Naive thymus-derived CD8-positive, alpha-beta T cell (primary cell): ENCODE measurements at places on chromosomes 2 and 18. TPM values are rescaled to one million over a fixed set of nuclear protein-coding genes. Genes with fewer than 3 reads are reported as not detected.

The SPEG gene
- total RNA-seq = 20.3 TPM

DNA sequence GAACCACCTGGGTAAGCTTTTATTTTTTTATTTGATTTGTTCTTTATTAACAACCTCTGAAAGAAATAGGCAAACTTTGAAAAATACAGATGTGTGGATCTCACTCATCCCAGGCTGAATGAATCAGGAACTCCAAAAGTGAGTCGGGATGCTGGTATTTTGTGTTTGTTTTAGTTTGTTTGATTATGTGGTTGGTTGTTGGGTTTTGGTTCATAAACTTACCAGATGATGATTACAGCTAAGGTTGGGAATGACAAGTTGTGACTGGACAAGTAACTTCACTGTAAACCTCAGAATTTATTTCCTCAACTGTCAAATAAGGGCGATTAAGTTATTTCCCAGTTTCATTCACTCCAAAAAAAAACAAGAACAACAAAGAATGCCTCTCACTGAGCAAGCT lies 80.5 kb upstream of the KIF5C start:
- peaks cover 6% of the 10 kb centered on the region for H3K4me1 ChIP-seq
- H3K4me3 ChIP-seq = no peak overlapping the region
- no peak overlapping the region for H3K27ac ChIP-seq
- DNase-seq = no peak
- H3K27me3 ChIP-seq = no peaks in the 10 kb centered on the region

The OR6B2 gene
- not detected for total RNA-seq

GRCh38 chr2:43377327-43377726 lies 150.9 kb upstream of the ZFP36L2 start:
- no peak overlapping the region for H3K4me3 ChIP-seq
- H3K36me3 ChIP-seq = peaks cover 55% of the 10 kb centered on the region
- no peaks in the 10 kb centered on the region for H3K27me3 ChIP-seq

DNA sequence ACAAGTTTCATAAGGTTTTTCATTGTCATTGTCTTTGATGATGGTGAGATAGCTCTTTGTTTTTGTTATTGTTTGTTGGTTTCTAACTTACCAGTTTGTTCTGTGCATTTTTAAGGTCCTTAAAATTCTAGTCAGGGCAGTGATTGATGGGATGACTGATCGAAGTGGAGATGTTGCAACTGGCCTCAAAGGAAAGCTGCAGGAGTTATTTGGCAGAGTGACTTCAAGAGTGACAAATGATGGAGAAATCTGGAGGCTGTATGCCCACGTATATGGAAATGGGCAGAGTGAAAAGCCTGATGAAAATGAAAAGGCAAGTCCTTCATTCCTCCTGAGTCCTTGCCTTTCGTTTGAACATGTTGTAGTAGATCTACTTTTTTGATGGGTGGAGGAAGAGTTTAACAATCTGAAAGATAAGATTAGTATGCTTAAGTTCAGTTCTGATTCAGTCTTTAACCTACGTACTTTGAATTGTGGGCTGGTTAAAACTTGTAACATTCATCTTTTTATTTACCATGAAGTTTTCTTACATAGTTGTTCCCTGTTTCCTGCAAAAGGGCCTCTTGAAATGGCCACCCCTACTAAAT lies 135.8 kb upstream of the LTBP1 start:
- no peak overlapping the region for H3K27ac ChIP-seq
- no peak for DNase-seq
- H3K27me3 ChIP-seq = no peaks in the 10 kb centered on the region
- H3K36me3 ChIP-seq = peaks cover 46% of the 10 kb centered on the region
- H3K4me3 ChIP-seq = no peak overlapping the region
